ENCODE measurements at places on chromosomes 6 and 20. TPM values are rescaled to one million over a fixed set of nuclear protein-coding genes. Genes with fewer than 3 reads are reported as not detected.
A peak's percentile ranks its signal among the peaks of the same experiment; 100 is the strongest.

- no peak overlapping the region for H3K4me3 ChIP-seq
- no peak overlapping the region for H3K27ac ChIP-seq
- no peaks in the 10 kb centered on the region for H3K36me3 ChIP-seq
- H3K4me1 ChIP-seq: peaks cover 15% of the 10 kb centered on the region
- DNase-seq: no peak
These were observed 42.6 kb downstream of the NCOA3 start for GRCh38 chr20:47544240-47544639.

PROKR2 gene
- total RNA-seq: not detected

OR2B6 gene
- total RNA-seq: not detected

CALHM4 gene
- total RNA-seq: not detected

VPS16 gene
- 19.3 TPM for total RNA-seq

DNA sequence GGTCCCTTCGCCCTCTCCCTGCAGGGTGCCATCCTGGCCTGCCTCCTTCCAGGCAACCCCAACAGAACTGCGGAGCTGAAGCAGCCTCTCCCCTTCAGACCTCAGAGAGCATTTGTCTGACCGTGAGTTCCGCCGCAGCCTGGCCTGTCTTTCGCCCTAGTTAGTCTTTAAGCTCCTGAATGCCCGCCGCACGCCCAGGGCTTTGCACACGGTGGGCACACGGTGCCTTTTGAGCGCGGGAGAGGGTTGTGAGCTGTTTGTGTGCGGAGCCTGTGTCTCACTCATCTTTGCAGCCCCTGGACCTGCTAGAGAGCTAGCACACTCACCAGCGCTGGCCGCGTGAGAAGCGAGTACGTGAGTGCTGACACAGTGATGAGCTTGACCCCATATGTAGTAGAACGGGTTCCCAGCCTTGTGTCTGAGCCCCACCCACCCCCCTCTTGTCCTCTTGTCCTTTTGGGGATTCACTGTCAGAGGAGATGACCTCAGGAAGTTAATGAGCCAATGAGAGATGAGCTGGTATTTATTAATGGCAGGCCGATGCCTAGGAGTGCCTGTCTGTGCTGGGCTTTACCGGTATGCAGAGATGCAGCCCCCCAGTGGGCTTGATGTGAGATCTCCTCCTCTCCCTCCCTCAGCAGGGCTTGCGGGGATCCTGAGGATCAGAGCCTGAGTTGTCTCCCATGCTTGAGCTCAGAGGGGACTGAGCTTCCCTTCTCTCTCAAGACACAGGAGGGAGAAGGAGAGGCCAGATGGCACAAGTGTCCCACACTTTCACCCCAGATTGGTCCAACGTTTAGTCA is 249.2 kb downstream of the FARS2 start:
- H3K4me3 ChIP-seq: no peak overlapping the region
- H3K36me3 ChIP-seq: no peaks in the 10 kb centered on the region
- no peaks in the 10 kb centered on the region for H3K4me1 ChIP-seq
- no peak overlapping the region for H3K27ac ChIP-seq
- no peaks in the 10 kb centered on the region for H3K27me3 ChIP-seq

- no peaks in the 10 kb centered on the region for H3K36me3 ChIP-seq
- H3K4me3 ChIP-seq: no peak overlapping the region
- H3K4me1 ChIP-seq: no peaks in the 10 kb centered on the region
These were observed 226.0 kb downstream of the SLC24A3 start for GRCh38 chr20:19438488-19438887.

DNA sequence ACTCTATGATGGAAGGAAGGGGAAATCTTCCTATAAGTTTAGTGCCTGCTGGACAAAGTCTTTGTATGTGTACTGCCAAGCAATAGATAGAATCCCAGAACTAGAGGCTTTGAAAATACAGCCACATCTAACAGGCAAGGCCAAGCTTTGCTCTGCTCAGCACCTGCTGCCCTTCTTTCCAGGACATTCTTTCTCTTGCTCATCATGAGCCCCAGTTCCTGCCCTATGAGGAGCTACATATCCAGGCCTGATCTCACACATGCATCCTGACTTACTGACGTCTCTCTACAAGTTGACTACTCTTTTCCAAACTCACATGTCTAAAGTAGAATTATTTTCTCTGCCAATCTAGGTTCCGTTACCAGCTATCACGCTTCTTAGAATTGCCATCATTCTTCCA is 64.5 kb upstream of the ENPP5 start:
- no peaks in the 10 kb centered on the region for H3K27me3 ChIP-seq
- H3K4me1 ChIP-seq: no peaks in the 10 kb centered on the region
- no peak overlapping the region for H3K27ac ChIP-seq
- DNase-seq: no peak
- H3K36me3 ChIP-seq: no peaks in the 10 kb centered on the region

DNA sequence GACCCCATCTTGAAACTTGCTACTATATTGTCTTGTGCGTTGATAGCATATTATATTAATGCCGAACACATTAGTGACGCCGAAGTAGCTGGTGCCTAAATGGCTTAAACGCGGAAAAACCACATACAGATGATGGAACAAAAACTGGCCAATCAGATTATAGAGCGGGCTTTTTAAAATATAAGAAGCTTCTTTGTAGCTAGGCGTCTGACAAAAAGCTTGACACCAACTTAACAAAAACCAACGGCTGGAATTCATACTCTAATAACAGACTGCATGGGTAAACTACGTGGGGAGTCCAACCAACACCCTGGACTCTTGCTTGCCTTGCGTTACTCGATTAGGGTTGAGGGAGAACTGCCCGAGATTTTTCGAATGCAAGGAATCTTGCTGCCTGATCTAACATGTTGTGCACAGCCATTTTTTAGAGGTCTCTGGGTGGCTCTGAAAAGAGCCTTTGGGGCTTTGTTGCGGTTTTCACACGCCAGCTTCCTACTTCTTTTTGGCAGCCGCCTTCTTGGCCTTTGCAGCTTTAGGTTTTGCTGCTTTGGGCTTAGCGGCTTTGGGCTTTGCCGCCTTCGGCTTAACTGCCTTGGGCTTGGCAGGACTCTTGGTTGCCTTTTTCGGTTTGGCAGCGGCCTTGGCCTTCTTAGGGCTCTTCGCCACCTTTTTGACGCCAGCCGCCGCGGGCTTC is 45.7 kb downstream of the OR2B2 start:
- no peaks in the 10 kb centered on the region for H3K36me3 ChIP-seq
- no peak for DNase-seq
- H3K4me1 ChIP-seq: peaks cover 14% of the 10 kb centered on the region
- H3K27ac ChIP-seq: no peak overlapping the region
- H3K4me3 ChIP-seq: peak overlapping the region; percentile 63

PACRG gene
- 0.49 TPM for total RNA-seq

DNAJC5 gene
- total RNA-seq: 12.2 TPM

BTNL2 gene
- total RNA-seq: not detected

- no peak overlapping the region for H3K4me3 ChIP-seq
- peak; percentile 69 for DNase-seq
- no peaks in the 10 kb centered on the region for H3K36me3 ChIP-seq
- peak overlapping the region; percentile 78 for H3K27ac ChIP-seq
- H3K4me1 ChIP-seq: peaks cover 9% of the 10 kb centered on the region
These were observed 28.1 kb downstream of the PKIG start for GRCh38 chr20:44610313-44610962.

- DNase-seq: no peak
- no peaks in the 10 kb centered on the region for H3K27me3 ChIP-seq
These were observed 141.0 kb downstream of the TFAP2C start for GRCh38 chr20:56769921-56770600.

GRCh38 chr20:35122756-35123405 is 24.3 kb downstream of the EDEM2 start:
- DNase-seq: no peak
- H3K27me3 ChIP-seq: no peaks in the 10 kb centered on the region
- H3K27ac ChIP-seq: no peak overlapping the region
- H3K4me3 ChIP-seq: no peak overlapping the region
- H3K4me1 ChIP-seq: no peaks in the 10 kb centered on the region
- H3K36me3 ChIP-seq: peaks cover 23% of the 10 kb centered on the region

SLC44A4 gene
- total RNA-seq: not detected

GRCh38 chr6:294656-295565 is 2.6 kb downstream of the DUSP22 start:
- no peak overlapping the region for H3K27ac ChIP-seq
- peaks cover 18% of the 10 kb centered on the region for H3K4me1 ChIP-seq
- no peak for DNase-seq
- no peak overlapping the region for H3K4me3 ChIP-seq

- DNase-seq: no peak
- H3K27ac ChIP-seq: no peak overlapping the region
- H3K4me3 ChIP-seq: no peak overlapping the region
These were observed 62.5 kb downstream of the RAMACL start for GRCh38 chr6:166523782-166524559.

DNA sequence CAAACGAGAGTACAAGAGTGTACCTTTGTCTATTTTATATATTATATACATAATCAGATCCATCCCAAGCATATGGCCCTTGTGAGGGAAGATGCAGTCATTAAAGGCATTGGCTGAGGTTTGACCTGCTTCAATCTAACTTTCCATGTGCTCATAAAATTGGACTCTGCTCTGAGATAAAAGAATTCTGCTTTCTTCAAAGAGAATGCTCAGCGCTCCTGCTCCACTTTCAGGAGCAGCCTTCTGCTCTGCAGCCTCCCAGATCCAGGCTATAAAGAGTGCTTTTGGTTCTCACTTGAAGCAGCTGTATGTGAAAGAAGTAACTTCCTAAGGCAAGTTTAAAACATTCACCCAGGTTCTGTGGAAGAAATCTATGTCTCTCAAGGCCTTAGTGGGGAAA is 45.3 kb downstream of the CD83 start:
- H3K27ac ChIP-seq: no peak overlapping the region
- H3K36me3 ChIP-seq: no peaks in the 10 kb centered on the region
- no peaks in the 10 kb centered on the region for H3K27me3 ChIP-seq
- H3K4me1 ChIP-seq: no peaks in the 10 kb centered on the region

DNA sequence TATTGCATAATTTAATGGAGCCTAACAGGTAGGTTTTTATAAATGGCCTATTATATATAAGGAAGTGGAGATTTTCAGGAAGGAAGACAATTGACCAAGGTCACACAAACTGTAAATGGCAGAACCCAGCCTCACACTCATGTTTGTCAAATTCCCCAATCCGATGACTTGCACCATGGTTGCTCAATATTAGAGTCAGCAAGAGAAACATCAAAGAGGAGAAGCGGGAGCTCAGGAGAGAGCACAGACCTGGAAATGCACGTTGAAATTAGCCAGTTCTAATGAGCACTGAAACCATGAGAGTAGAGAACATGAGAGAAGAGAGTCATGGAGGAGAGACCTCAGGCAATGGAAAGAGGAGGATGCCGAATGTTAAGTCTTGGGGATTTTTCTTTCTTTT is 13.5 kb upstream of the MLIP start:
- no peak for DNase-seq
- H3K4me1 ChIP-seq: no peaks in the 10 kb centered on the region
- H3K36me3 ChIP-seq: no peaks in the 10 kb centered on the region
- no peak overlapping the region for H3K27ac ChIP-seq
- no peaks in the 10 kb centered on the region for H3K27me3 ChIP-seq
- H3K4me3 ChIP-seq: no peak overlapping the region

APOM gene
- total RNA-seq: 128 TPM

NKX2-4 gene
- not detected for total RNA-seq

GRCh38 chr20:2541940-2542339 is 5.6 kb downstream of the TMC2 start:
- no peaks in the 10 kb centered on the region for H3K4me1 ChIP-seq
- no peaks in the 10 kb centered on the region for H3K27me3 ChIP-seq
- H3K4me3 ChIP-seq: no peak overlapping the region
- no peak for DNase-seq

GRCh38 chr20:45309075-45309474 is 976 bp upstream of the MATN4 start:
- no peaks in the 10 kb centered on the region for H3K4me1 ChIP-seq
- H3K36me3 ChIP-seq: no peaks in the 10 kb centered on the region
- no peak overlapping the region for H3K27ac ChIP-seq
- H3K27me3 ChIP-seq: peaks cover 15% of the 10 kb centered on the region
- no peak overlapping the region for H3K4me3 ChIP-seq

FAM217A gene
- not detected for total RNA-seq

GRCh38 chr6:117512987-117513573 is 30.6 kb downstream of the DCBLD1 start:
- no peak overlapping the region for H3K4me3 ChIP-seq
- DNase-seq: no peak
- no peak overlapping the region for H3K27ac ChIP-seq
- no peaks in the 10 kb centered on the region for H3K27me3 ChIP-seq
- peaks cover 11% of the 10 kb centered on the region for H3K4me1 ChIP-seq

GRCh38 chr6:73203098-73203497 is 22.2 kb downstream of the KHDC1L start:
- DNase-seq: no peak
- H3K27me3 ChIP-seq: no peaks in the 10 kb centered on the region
- H3K4me1 ChIP-seq: no peaks in the 10 kb centered on the region
- no peak overlapping the region for H3K27ac ChIP-seq

DNA sequence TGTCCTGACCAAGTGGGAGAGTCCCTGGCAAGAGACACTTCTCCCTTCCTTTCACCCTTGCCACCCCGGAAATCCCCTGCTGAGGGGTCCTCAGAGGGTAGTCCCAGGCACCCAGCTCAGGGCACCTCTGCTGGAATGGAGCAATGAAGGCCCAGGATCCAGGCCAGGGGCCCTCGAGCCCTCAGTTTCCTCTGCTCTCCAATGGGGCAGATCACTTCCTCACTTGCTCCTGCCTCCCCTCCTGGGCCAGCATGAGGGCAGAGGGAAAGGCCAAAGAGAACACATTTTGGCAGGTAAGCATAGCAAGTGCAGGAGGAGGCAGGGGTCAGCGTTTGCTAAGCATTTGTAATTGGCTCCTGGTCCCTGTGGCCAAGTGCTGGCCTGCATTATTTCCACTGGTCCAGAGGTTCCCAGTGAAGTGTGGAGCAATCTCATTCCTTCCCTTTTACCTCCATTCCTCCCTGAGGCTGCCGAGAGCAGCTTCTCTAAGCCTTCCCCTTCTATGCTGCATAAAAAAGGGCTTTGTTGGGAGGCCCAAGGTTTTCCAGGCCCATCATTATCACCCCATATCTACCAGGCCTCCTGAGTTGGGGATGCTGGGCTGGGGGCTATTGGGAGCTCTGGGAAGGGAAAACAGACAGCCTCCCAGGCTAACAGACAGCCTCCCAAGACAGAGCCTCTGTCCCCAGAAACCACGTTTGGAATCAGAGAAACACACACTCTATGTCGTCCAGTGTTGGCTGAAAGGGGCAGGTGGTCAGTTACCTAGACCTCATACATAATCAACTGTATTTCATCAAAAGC is 28.8 kb upstream of the VEGFA start:
- H3K27me3 ChIP-seq: no peaks in the 10 kb centered on the region
- no peak overlapping the region for H3K4me3 ChIP-seq
- no peaks in the 10 kb centered on the region for H3K36me3 ChIP-seq
- no peak for DNase-seq
- H3K4me1 ChIP-seq: no peaks in the 10 kb centered on the region
- H3K27ac ChIP-seq: no peak overlapping the region

TRIM31 gene
- total RNA-seq: 0.40 TPM
